Endothelial cell of coronary artery (primary cell): ENCODE measurements at places on chromosomes 5 and 9. TPM values are rescaled to one million over a fixed set of nuclear protein-coding genes. Genes with fewer than 3 reads are reported as not detected.

The STK10 gene
- total RNA-seq, result 37.5 and 45.6 TPM in 2 replicates

The NR3C1 gene
- 17.6 and 25.0 TPM in 2 replicates for total RNA-seq

The SLC34A1 gene
- not detected in 2 replicates for total RNA-seq

The CYSTM1 gene
- total RNA-seq, result 12.0 and 13.3 TPM in 2 replicates

The CACFD1 gene
- 7.7 and 9.9 TPM in 2 replicates for total RNA-seq

The MACROH2A1 gene
- 164 and 196 TPM in 2 replicates for total RNA-seq

The TMEFF1 gene
- total RNA-seq, result 3.6 and 6.4 TPM in 2 replicates

The QRFP gene
- total RNA-seq, result not detected in 2 replicates

The PCDHB13 gene
- 0.99 and 1.6 TPM in 2 replicates for total RNA-seq

The TTC23L gene
- 0.09 TPM in 1 of 2 replicates, not detected in the other for total RNA-seq

The ICE1 gene
- 30.8 and 32.9 TPM in 2 replicates for total RNA-seq

The ALDOB gene
- not detected in 2 replicates for total RNA-seq

The LCN9 gene
- not detected in 2 replicates for total RNA-seq

The FAM53C gene
- total RNA-seq, result 37.2 and 37.8 TPM in 2 replicates

The DEPDC1B gene
- total RNA-seq, result 4.7 and 12.2 TPM in 2 replicates

The SNCB gene
- total RNA-seq, result 0.09 TPM in 1 of 2 replicates, not detected in the other

The CRHBP gene
- total RNA-seq, result under 0.01 and 3.1 TPM in 2 replicates

The CYSRT1 gene
- total RNA-seq, result 0.19 and 0.45 TPM in 2 replicates

The PDCD1LG2 gene
- 11.7 and 24.4 TPM in 2 replicates for total RNA-seq

The CA9 gene
- 0.19 TPM in 1 of 2 replicates, not detected in the other for total RNA-seq

The GAPVD1 gene
- 39.4 and 54.3 TPM in 2 replicates for total RNA-seq

The RNF180 gene
- total RNA-seq, result 3.7 and 6.4 TPM in 2 replicates

The NFIB gene
- total RNA-seq, result 74.6 and 103 TPM in 2 replicates

The CCNO gene
- 0.09 and 0.45 TPM in 2 replicates for total RNA-seq

The CBY3 gene
- total RNA-seq, result 0.09 and 0.18 TPM in 2 replicates

The SEC24A gene
- 13.1 and 23.3 TPM in 2 replicates for total RNA-seq

The TNC gene
- total RNA-seq, result 0.28 and 0.54 TPM in 2 replicates

The FOXD4 gene
- 0.09 and 0.19 TPM in 2 replicates for total RNA-seq

The ZSWIM6 gene
- 19.0 and 25.0 TPM in 2 replicates for total RNA-seq

The BTNL3 gene
- not detected in 2 replicates for total RNA-seq

The N4BP3 gene
- total RNA-seq, result 19.8 and 22.8 TPM in 2 replicates

The ANXA2R gene
- 3.1 and 4.5 TPM in 2 replicates for total RNA-seq

The IRX2 gene
- total RNA-seq, result 0.28 TPM in 1 of 2 replicates, not detected in the other

The PCDH1 gene
- 181 and 222 TPM in 2 replicates for total RNA-seq
